Stimulated activated CD4-positive, alpha-beta T cell treated with anti-CD3 and anti-CD28 coated beads, Interleukin-15, amount 100 ng/mL, for 24 hours (primary cell): ENCODE measurements at places on chromosomes 7 and 10.

DNA sequence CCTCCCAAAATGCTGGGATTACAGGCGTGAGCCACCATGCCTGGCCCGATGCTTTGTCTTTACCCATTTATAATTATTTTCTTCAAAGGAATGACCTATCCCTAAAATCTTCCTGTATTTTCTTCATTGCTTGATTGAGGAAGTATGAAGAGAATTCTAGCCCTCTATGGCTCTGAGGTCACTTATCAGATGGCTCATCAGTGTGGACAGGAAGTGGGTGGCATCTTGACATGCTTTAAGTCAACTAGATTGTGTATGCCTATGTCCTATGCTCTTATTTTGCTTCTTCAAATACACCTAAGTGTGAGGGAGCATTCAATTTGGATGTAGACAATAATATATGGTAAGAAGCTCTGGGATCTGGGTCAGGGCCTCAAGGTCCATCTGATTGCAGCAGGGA, 1020.5 kb downstream of the LRMDA start:
- no peak for DNase-seq

GRCh38 chr7:157439761-157440160, 103.0 kb downstream of the DNAJB6 start:
- no peak for DNase-seq

- DNase-seq, result no peak
These were observed 4.3 kb downstream of the KCNH2 start for GRCh38 chr7:150973571-150974451.

- DNase-seq, result no peak
These were observed 280.9 kb downstream of the GRID1 start for GRCh38 chr10:86085686-86086085.

DNA sequence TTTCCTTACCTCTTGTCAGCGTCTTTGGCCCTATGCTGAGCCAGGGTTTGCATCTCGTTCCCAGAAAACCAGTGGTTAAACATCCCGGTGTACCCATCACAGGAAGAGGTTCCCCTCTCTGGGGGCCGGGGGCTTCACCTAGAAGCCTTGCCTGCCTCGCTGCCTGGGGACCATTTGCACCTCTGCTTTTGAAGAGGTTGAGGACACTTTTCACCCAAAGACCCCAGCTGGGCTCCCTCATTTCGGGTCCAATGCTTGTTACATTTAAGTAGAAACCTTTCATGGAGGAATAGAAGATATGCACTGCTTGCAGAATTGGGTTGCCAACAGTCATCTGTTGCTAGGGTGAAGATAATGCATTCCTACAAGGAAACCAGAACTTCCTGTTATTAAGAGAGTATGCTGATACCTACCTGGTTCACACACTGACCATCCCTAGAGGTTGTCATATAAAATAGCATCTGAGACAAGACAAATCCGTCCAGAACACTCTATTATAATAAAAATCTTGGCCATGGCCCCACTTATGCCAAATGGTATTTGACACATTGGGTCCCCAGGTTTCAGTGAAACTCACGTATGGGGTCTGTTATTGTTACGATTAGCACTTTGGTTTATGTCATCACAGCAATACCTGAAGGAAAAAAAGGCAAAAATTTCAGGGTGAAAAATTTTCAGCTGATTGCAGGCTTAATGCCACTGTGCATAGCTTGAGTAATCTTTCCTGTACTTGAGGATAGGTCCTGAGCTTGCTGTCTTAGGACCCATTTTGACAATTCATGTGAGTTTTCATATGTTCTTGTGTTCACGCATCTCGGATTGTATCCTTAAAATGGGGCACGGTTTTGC, 917 bp downstream of the ZNF365 start:
- DNase-seq, result no peak

DNA sequence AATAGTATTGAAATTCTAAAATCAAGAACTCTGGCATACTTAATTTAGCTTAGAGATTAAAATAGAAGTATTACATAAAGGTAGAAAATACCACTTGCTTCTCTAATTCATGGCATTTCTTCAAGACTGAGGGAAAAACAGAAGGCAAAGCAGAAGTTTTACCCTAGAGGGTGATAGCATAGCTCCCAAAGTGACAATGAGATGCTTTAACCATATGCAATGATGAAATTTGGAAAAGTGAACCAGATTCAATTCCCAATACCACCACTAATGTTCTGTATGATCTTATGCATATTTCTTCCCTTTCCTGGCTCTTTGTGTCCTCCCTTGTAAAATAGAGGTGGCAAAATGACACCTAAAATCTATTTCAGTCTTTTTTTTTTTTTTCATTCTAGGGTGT, 225.8 kb upstream of the PCLO start:
- DNase-seq, result no peak

GRCh38 chr7:39702133-39702532, 78.8 kb downstream of the RALA start:
- DNase-seq, result no peak

DNA sequence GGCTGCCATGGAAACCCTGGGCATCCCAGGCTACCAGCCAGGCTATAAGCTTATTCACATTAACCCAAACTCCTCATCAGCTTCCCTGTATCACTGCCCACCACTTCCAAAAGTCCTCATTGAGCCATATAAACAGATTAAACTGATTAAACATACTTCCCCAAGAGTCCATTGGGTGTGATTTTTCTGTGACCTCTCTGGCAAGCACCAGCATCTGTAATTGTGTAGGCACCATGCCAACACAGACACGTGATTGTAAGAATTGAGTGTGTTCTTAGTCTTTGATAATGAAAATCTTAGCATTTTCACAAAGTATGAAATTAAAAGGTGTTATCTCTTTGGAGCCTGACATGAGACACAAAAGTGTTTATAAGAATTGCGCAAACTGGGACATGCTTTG, 679.3 kb downstream of the TYW1 start:
- DNase-seq, result no peak

GRCh38 chr7:82481499-82482097, 38.0 kb upstream of the CACNA2D1 start:
- DNase-seq, result no peak

GRCh38 chr10:4013651-4014121, 228.7 kb upstream of the KLF6 start:
- peak; percentile 78 for DNase-seq

GRCh38 chr10:88097092-88097516, 233.7 kb downstream of the PTEN start:
- no peak for DNase-seq

DNA sequence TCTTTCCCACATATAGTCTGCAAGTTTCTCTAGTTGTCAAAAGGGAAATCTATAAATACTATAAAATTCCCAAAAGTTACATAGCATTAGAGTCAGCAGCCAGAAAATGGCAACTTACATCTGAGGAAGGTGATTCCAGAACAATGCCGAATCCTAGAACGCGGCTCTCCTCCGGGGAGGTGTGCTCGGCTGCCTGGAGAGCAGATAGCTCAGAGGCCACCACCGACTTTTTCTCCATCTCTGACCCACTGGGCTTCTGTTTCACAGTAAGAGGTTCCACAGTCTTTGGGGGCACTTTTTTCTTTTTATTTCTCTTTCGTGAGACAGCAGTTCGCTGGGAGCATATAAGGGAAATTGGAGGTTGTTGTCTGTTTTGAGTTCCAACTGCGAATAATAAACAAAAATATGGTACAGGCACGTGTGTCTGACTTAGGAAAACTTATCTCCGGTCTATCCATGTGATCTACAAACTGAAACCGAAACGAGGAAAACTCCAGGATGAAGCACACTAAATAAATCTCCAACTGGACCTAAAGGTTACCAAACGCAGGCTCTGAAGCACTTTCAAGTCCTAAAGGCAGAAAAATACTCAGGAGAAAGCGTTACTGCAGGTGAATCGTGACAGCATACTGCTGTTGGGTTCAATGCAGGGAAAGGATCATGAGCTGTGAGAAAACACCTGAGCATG, 36.2 kb downstream of the BEND7 start:
- DNase-seq, result no peak

DNA sequence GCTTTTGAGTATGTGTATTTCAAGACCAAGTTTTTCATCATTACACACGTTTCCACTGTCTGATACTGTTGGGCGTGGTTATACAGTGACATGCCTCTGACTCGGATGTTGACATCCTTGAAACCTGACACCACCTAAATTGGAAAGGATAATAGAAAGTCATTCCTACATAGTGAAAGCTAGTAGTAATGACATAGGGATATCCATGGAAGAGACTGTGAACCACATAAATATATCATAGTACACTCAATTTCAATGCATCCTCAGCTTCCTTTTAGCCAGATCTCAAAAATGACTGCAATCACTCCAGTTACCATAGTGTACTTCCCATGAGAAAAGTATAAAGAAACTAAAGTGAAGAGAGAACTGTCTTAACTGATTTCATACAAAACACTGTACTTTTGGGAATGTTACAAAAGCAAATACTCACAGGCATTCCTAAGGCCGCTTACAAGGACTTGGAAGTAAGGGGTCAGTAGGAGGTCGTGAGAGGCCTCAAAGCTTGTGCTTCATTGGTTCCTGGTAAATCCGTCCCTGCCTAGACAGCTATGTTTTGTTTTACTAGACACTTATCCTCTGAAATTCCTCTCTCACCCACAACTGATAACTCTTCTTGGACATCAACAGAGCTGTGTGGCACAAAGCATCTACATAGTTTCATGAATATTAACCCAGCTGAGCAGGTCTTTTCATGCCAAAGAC, 71.8 kb upstream of the VWDE start:
- no peak for DNase-seq

GRCh38 chr7:44320794-44321371, 4.5 kb downstream of the CAMK2B start:
- DNase-seq, result no peak

- no peak for DNase-seq
These were observed 20.3 kb downstream of the NACAD start for GRCh38 chr7:45068236-45069023.

GRCh38 chr7:69603937-69604494, 5.7 kb downstream of the AUTS2 start:
- no peak for DNase-seq

GRCh38 chr10:88949912-88950837, 2.4 kb downstream of the ACTA2 start:
- DNase-seq, result no peak

DNA sequence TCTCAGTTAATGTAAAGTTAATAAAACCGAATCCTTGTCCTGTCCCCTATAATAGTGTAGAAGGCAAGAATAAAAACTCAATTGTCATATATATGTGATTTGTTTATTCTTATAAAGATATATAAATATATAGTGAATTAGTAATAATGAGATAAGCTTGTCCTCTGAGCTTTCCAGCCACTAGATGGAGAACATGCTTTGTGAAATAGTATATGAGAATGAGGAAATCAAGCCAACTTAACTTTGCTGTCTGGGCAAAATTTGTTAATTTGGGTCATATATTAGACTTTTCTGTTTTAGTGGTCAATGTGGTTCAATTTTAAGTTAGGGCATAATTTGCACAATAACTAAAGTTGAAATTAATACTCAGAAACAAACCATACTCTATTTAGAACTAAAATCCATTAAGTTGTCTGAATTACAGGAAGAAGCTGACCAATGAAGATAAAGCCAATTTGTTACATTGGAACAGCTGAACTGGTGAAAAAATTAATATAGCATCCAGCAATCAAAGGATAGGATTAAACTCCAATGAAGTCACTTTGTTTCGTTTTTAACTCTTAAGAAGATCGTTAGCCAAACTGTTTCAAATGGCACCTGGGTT, 595.0 kb downstream of the ARL4A start:
- DNase-seq, result no peak

DNA sequence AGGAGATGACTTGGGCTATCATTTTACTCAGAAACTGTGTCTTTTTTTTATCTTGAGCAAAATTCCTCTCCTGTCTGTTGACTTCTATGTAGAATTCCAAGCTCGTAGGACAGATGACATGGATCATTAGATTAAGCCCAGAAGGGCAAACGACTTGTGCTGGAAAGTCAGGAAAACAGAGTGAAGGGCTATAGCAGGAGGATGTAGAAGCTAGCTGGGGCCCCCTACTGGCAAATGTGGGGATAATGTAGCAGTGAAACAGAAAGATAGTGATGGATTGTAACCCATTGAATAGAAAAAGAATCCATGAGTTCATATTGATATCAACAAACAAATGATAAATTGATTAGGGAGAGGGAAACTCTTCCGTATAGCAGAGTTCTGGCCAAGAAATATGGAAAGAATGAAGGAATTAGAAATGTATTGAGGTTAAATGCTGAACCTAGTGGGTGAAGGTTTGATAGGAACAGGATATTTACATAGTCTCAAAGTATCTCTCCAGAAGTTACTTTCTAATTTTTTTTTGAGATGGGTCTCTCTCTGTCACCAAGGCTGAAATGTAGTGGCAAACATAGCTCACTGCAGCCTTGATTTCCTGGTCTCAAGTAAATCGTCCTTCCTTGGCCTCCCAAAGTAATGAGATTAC, 103.6 kb downstream of the LYZL1 start:
- DNase-seq, result peak; percentile 56

DNA sequence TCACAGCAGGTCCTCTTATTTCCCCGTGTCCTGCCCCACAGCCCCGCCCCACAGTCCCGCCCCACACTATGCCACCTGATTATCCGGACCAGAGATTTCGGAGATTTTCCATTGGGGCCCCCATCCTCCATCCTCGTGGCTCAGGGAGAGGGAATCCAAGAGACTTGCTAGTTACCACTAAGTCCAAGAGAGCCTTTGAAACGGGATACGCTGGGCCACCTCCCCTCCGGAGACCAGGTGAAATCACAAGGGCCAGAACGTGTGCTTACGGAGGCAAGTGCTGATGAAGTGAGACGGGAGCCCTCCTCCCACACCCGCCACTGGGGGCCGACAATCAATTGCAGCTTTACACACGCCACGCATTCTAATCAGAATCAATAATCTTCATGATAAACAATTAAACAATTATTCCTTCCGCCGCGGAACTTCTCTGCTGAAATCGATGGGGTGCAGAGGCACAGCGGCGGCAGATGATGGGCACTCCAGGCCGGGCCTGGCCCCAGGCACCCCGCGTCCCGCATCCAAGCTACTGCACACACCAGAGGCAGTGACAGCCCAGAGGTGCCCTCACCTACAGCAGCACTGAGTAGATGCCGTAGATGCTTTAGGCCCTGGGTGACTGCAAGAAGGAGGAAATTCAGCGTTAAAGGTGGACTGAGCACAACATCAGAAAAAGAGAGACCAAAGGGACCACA, 534.0 kb upstream of the FOXK1 start:
- no peak for DNase-seq
